ENCODE measurements at places on chromosomes 1 and 21.
A peak's percentile ranks its signal among the peaks of the same experiment; 100 is the strongest.

DNA sequence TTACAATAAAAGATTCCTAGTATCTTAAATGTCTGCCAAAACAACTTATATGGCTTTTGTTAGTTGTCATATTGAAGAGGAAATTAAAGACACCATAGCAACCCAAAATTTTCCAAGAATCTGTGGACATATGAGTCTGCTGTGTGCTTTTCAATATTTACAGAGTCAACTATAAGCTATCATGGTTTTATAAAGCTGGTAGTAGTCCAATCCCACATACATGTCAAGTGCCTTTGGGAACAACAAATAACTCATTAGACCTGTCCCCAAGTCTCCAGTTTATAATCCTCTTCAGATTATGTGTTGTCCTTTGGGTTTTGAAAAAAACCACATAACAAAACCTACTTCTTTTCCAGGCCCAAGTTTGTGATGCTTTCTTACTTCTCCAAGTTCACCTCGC is 293.8 kb upstream of the USP25 start:
- no peak for DNase-seq

DNA sequence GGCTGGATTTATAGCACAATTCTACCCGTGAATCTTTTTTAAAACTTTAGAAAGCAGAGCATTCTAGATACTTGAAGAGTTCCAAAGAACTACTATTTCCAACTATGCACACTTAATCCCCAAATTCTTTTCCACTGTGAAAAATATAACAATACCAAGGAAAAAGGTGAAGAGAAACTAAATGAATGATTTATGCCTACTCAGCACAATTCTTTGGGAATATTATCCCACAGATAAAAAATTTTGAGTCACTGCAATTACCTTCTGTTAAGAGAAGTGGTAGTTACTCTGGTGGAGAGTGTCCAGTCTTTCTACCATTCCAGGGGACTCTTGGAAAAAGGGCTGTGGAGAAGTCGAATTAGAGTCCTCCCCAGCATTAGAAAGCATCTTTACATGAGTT is 39.2 kb downstream of the ERO1B start:
- DNase-seq = no peak

GRCh38 chr1:7302873-7303272 is 468.2 kb upstream of the VAMP3 start:
- DNase-seq = no peak

- no peak for DNase-seq
Measured at GRCh38 chr1:9062846-9063245, 6.6 kb downstream of the SLC2A5 start.

GRCh38 chr1:64838486-64838885 is 93.6 kb downstream of the RAVER2 start:
- DNase-seq = no peak

GRCh38 chr1:3670823-3671265 is 18.5 kb downstream of the TP73 start:
- no peak for DNase-seq

DNA sequence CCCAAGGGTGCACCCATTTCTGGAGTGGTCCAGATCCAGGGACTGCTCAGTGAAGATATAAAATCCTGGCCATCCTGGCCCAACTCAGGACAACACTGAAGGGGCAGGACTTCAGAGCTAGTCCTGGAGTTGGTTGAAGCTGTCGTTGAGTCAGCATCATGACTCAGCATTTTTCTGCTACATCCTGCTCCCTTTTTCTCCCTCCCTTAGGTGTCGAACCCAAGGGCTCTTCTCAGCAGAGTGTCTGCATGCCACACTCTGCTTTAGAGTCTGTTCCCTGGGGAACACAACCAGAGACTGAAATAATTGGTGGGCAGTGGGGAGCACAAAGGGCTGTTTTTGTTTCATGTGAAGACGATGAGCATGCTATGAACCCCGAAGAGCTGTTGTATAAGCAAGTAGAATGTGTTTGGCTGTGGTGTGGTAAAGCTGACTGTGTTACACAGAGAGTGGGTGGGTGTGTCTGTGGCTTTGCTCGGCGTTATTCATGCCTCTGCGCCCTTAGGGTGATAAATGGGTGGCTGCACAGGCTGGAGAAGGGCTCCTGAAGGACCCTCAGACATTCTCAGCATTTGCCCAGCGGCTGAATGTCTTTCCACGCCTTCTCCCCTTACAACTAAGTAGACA is 167.2 kb downstream of the CYYR1 start:
- peak; percentile 61 for DNase-seq

DNA sequence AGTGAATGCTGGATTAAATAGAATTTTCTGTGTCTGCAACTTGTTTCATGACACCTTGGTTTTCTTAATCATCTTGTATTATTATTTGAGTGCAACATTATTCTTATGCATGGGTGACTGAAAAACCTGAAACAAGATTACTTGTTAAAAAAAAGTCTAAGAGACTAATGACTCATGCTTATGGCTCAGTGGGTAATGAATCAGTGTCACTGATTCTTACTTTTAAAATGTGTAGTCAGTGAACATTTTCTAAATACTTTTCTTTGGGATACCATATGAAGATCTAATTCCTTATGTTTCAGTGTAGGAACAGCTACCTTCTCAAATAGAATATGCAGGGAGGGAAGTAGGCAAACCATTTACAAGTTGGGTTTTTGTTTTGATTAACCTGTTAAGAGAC is 65.5 kb downstream of the PRKAA2 start:
- no peak for DNase-seq

- no peak for DNase-seq
Measured at GRCh38 chr1:43558346-43558841, 27.7 kb downstream of the PTPRF start.

- no peak for DNase-seq
Measured at GRCh38 chr1:175338387-175339135, 146.0 kb upstream of the KIAA0040 start.

- DNase-seq = no peak
Measured at GRCh38 chr1:45531873-45532272, 10.2 kb upstream of the PRDX1 start.

- no peak for DNase-seq
Measured at GRCh38 chr1:100360790-100361510, 8.6 kb downstream of the CDC14A start.

GRCh38 chr1:150262388-150263320 is 5.1 kb downstream of the CA14 start:
- no peak for DNase-seq

DNA sequence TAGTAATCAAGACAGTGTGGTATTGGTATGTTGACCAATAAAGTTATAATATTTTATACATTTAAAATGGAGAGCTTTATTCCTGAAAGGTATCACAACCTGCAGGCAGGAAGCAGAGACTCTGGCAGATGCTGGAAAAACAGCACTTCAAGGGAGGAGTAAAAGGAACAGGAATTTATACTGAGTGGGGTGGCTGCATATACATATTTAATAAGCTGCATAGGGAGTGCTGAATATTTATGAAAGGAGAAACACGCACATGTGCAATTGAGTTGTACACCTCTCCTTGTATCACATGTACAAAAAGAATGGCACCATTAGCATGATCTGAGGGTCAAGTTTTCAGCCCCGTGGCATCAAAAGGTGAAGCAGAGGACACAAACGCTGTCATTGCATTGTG is 104.9 kb upstream of the PAXBP1 start:
- no peak for DNase-seq

DNA sequence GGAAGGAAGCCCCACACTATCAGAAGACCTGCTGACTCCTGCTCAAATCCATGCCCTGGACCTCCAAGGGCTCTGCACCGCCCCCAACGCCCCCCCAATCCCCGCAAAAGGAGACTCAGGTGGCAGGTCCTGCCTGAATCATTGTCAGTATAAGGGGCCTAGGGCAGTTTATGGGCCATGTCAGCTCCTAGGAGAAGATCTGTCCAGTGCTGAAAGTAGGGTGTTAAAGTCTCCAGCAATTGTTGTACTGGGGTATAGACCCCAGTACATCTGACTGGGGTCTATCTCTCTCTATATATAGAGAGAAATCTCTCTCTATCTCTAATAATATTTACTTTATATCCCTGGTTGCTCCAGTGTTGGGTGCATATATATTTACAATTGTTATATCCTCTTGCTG is 12.1 kb upstream of the OLIG2 start:
- no peak for DNase-seq

DNA sequence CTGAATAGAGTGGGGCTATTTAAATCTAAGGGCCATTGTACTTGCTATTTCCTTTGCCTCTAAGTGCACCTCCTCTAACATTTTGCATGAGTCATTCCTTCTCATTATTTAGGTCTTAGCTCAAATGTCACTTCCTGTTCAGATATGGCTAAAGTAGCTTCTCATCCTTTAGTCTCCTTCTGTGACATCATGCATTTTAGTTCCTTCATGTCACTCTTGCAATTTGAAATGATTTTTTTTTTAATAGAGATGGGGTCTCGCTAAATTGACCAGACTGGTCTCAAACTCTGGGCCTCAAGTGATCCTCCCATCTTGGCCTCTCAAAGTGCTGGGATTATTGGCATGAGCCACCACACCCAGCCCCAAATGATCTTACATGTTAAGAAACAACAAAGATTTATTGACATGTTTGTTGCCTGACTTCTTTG is 6.6 kb downstream of the TBX19 start:
- peak; percentile 47 for DNase-seq

- DNase-seq = no peak
Measured at GRCh38 chr1:204359474-204360255, at the start of gene PLEKHA6. PLEKHA6 (minus strand) TSS chr1:204359929; CDS start chr1:204273727, 86,202 bp downstream.

DNA sequence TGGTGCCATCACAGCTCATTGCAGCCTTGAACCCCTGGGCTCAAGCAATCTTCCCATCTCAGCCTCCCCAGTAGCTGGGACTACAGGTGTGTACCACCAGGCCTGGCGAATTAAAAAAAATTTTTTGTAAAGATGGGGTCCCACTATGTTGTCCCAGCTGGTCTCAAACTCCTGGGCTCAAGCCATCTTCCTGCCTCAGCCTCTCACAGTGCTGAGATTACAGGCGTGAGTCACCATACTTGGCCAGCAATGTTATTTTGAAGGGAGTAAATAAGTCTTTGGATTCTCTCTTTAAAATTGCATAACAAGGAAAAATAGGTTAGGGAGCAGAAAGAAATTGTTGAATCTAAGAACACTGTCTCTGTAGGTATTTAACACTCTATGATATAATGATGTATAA is 111.3 kb downstream of the RPS6KC1 start:
- DNase-seq = no peak

DNA sequence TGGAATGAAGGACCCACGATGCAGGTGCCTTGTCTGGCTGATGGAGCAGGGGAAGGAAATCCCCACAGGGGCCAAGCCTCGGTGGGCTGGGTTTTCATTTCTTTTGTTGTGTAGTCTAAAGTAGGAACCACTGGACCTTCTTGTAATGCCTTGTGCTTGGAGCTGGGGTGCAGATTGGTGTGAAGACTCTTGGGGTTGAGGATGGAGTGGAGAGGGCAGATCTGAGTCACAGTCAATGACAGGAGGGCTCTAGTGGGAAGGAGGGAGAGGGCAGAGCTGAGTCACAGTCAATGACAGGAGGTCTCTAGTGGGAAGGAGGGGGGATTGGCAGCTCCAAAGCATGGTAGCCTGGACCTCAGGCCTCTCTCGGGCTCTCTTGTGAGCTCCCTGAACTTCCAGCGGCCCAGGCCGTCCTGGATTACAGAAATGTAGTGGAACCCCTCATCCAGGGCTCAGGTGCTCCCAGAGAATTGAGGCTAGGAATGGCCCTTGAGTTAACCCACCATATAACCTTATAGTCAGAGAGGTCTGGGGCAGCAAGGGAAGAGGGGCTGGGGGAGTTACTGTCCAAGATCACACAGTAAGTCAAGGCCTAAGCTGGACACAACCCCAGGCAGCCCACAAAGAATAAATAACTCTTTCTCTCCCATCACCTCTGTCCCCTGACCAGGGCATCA is 313.8 kb downstream of the MATN1 start:
- no peak for DNase-seq

DNA sequence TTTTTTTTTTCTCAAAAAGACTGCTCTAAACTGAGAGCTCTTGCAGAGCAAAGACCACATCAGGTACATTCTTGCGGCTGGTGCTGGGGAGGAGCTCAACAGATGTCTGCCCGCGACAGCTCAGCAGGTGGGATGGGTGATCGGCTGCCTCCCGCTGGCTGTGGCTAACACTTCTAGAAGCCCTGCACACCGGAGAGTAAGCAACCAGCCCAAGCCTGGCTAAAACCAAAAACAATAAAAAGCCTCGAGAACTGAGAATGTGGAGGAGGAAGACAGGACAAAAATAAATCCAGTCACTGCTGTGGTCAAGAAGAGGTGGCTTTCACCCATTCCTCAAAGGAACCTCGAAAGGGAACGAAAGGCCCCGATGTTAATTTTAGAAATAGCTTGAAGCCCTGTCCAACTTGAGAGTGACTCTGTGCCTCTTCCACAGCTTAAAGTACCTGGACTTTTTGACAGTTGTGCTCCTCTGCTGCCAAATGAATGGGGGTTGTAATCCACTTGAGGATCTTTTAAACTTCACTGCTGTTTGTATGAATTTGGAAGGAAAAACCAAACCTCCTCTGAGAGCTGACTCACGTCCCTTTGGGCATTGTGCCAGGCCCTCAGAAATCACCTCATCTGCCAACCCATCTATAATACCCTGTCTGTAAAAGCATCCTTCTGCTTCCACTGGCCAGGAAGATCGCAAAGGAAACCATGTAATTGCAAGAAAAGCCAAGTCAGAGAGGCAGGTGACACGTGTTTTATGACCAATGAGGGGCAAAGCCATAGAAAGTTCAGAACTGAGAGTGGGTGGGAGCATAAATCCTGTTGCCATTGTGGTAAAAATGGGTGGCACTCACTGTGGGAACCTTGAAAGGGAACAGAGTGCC is 78.6 kb downstream of the KCNN3 start:
- DNase-seq = peak; percentile 87

DNA sequence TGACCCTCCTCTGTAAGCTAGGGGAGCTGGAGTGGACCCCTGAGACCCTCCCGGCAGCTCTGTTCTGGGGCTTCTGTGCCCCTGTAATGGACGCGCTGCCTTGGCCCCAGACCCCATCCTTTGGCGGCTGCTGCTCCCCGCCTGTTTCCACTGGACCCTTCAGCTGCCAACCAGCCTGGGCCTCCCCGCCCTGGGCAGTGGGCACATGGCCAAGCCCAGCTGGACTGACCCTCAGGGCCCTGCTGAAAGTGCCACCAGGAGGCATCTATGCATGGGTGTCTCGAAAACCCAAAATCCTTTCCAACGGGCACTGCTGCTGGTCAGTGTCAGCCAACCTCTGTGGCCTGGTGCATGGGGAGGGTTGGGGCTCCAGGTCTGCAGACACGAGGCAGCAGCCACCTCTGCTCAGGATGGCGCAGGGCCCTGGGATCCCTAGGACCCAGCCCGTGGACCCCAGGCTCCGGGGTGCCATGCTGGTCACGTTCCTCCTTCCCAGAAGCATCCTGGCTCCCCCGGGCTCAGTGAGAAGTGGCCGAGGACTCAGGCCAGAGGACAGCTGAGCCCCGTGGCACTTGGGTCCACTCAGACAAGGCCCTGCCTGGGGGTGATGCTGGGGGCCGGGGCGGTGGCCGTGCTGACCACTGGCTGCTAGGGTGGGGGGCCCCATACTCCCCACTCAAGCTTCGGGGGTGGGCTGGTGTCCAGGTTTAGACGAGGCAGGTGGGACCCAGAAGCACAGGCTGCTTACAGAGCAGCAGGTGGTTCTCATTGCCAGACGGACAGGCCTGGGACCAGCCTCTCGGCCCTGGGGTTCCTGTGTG is 46.9 kb downstream of the SLX9 start:
- no peak for DNase-seq

Measured in hematopoietic multipotent progenitor cell (in vitro differentiated cells).